CD4-positive, alpha-beta memory T cell (primary cell): ENCODE measurements at places on chromosomes 5 and 9. TPM values are rescaled to one million over a fixed set of nuclear protein-coding genes. Genes with fewer than 3 reads are reported as not detected.
A peak's percentile ranks its signal among the peaks of the same experiment; 100 is the strongest.

GRCh38 chr9:95570646-95571045 is 53.9 kb upstream of the PTCH1 start:
- peaks cover 12% of the 10 kb centered on the region for H3K27me3 ChIP-seq
- no peak overlapping the region for H3K4me3 ChIP-seq
- H3K4me1 ChIP-seq: peaks cover 7% of the 10 kb centered on the region

- H3K4me1 ChIP-seq: no peaks in the 10 kb centered on the region
- H3K27me3 ChIP-seq: no peaks in the 10 kb centered on the region
- H3K36me3 ChIP-seq: no peaks in the 10 kb centered on the region
- no peak overlapping the region for H3K4me3 ChIP-seq
- DNase-seq: no peak
Measured at GRCh38 chr5:99099691-99100090, 170.9 kb upstream of the CHD1 start.

DNA sequence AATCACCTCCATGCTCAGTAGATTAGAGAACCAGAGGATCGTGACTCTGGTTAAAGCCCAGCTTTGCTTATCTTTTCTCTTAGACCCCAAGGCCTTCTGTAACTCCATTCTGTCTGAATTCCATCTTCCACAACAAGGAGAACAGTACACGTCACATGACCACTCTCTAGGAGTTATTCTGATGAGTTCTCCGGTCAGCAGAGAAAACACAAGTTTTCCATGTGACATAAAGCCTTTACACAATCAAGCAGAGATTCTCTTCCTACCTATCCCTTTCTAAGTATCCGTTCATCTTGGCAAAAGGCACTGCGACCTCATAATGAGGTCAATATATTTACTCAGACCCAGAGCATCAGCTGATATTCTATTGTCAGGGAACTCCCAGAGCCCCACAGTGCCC is 112.3 kb downstream of the TRPM6 start:
- no peak overlapping the region for H3K27ac ChIP-seq
- no peak overlapping the region for H3K4me3 ChIP-seq
- H3K36me3 ChIP-seq: no peaks in the 10 kb centered on the region
- H3K4me1 ChIP-seq: no peaks in the 10 kb centered on the region
- no peak for DNase-seq

- H3K36me3 ChIP-seq: no peaks in the 10 kb centered on the region
- H3K4me3 ChIP-seq: no peak overlapping the region
- no peaks in the 10 kb centered on the region for H3K27me3 ChIP-seq
- H3K27ac ChIP-seq: no peak overlapping the region
Measured at GRCh38 chr5:167245868-167246267, 1045.6 kb upstream of the WWC1 start.

GRCh38 chr9:133384736-133385321 is 8.7 kb downstream of the STKLD1 start:
- no peak for DNase-seq
- no peak overlapping the region for H3K4me3 ChIP-seq
- no peaks in the 10 kb centered on the region for H3K4me1 ChIP-seq
- no peak overlapping the region for H3K27ac ChIP-seq
- no peaks in the 10 kb centered on the region for H3K36me3 ChIP-seq

DNA sequence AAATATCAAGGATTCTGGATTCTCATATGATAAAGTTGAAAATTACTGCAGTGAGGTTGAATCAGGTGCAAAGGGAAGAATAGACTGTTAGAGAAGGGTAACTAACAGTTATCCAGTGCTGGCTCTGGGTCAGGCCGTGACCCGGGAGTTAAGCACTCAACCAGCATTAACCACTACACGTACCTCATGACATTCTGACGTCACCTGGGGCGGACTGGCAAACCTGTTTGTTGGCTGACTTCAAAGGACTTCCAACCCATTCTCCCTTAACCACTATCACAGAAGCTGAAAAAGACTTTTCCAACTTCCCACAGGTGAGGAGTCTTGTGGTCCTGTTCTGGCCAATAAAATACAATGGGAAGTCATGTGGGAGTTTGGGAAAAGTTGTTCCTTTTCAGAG is 268.9 kb downstream of the ENC1 start:
- H3K27me3 ChIP-seq: no peaks in the 10 kb centered on the region
- no peaks in the 10 kb centered on the region for H3K4me1 ChIP-seq
- H3K27ac ChIP-seq: no peak overlapping the region
- no peaks in the 10 kb centered on the region for H3K36me3 ChIP-seq
- H3K4me3 ChIP-seq: no peak overlapping the region

- no peak overlapping the region for H3K27ac ChIP-seq
- no peak for DNase-seq
- no peak overlapping the region for H3K4me3 ChIP-seq
Measured at GRCh38 chr5:153594785-153595184, 104.3 kb downstream of the GRIA1 start.

DNA sequence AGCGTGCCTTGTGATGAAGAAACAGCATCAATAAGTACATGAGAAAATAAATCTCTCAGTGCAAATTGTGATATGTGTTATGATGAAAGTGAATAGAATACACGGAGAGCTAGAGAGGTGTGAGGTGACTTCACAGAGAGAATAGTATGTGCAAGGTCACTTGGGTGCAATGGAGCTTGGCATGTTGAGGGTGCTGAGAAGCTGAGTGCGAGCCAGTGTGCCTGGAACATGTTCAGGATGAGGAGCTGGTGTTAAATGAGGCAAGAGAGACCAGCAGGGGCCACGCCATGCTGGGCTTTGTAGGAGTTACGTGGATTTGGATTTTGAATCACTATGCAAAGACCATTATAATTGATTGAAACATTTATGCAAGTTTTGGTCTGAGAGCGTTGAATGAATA is 12.8 kb upstream of the RPS23 start:
- no peak overlapping the region for H3K27ac ChIP-seq
- no peaks in the 10 kb centered on the region for H3K4me1 ChIP-seq
- no peaks in the 10 kb centered on the region for H3K27me3 ChIP-seq
- H3K36me3 ChIP-seq: no peaks in the 10 kb centered on the region

- H3K4me1 ChIP-seq: no peaks in the 10 kb centered on the region
- no peak overlapping the region for H3K27ac ChIP-seq
- H3K4me3 ChIP-seq: no peak overlapping the region
Measured at GRCh38 chr5:129945028-129945427, 40.8 kb downstream of the CHSY3 start.

DNA sequence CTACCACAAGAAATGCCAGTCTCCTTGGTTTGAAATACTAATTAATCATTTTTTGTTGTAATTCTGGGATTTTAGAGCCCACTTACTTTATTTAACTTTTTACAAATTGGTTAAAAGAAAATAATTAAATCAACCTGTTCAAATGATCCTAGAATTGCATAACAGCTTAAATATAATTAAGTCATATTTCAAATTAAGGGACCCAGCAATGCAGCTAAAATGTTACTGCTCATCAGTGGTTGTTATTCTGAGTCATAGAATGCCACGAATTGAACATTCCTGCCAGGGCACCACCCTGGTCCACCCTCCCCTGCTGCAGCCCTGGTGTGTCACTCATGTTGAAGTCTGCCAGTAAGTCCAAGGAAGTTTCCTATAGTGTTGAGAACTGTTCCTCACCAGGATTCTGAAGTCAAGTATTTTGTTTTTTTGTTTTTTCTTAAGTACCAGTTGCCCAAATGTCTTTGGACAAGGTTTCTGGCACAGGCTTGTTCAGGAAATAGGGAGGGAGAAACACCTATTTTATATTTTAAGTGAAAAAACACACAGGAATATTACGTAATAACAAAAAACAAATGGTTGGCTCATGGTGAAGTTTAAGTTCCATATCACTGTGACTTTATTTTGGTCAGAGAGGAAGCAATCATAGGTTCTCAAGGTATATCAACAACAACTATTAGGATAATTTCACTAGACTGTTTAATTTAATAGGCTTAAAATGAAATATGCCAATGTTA is 4.3 kb upstream of the ITGA1 start:
- H3K4me1 ChIP-seq: peaks cover 11% of the 10 kb centered on the region
- no peaks in the 10 kb centered on the region for H3K36me3 ChIP-seq
- no peaks in the 10 kb centered on the region for H3K27me3 ChIP-seq

GRCh38 chr5:128857076-128857677 is 108.1 kb upstream of the SLC27A6 start:
- H3K4me3 ChIP-seq: no peak overlapping the region
- no peaks in the 10 kb centered on the region for H3K4me1 ChIP-seq
- H3K36me3 ChIP-seq: no peaks in the 10 kb centered on the region
- H3K27ac ChIP-seq: no peak overlapping the region
- DNase-seq: no peak

DNA sequence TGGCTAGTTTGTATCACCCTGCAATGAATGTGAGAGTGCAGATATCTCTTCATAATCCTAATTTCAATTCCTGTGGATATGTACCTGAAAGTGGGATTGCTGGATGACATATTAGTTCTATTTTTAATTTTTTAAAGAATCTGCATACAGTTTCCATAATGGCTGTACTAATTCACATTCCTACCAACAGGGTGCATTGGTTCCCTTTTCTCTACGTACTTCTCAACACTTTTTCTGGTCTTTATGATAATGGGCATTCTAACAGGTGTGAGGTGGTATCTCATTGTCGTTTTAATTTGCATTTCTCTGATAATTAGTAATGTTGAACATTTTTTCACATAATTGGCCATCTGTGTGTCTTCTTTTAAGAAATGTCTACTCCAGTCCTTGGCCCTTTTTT is 927.5 kb downstream of the DTWD2 start:
- no peaks in the 10 kb centered on the region for H3K27me3 ChIP-seq
- no peak overlapping the region for H3K27ac ChIP-seq
- no peaks in the 10 kb centered on the region for H3K4me1 ChIP-seq
- H3K36me3 ChIP-seq: no peaks in the 10 kb centered on the region
- no peak overlapping the region for H3K4me3 ChIP-seq

DNA sequence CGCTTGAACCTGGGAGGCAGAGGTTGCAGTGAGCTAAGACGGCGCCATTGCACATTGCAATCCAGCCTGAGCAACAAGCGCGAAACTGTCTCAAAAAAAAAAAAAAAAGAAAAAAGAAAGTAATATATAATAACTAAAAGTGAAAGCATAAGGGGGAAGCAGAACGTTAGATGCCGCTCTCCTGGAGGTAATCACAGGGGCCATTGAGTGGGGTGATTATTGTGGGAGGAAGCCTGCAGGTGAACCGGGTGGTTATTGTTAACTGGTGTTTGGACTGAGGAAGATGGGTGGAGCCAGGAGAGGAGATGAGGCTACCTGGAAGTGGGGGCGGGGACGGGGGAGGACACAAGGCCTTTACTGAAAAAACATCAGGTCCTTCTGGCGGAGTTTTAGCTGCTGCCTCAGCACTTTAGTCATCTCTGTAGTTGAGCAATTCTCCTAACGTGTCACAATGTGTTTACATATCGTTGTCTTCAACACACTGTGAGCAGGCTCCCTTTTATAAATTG is 5.3 kb upstream of the TJP2 start:
- peak overlapping the region; percentile 22 for H3K27ac ChIP-seq
- no peak overlapping the region for H3K4me3 ChIP-seq
- peak; percentile 32 for DNase-seq
- H3K36me3 ChIP-seq: no peaks in the 10 kb centered on the region

DNA sequence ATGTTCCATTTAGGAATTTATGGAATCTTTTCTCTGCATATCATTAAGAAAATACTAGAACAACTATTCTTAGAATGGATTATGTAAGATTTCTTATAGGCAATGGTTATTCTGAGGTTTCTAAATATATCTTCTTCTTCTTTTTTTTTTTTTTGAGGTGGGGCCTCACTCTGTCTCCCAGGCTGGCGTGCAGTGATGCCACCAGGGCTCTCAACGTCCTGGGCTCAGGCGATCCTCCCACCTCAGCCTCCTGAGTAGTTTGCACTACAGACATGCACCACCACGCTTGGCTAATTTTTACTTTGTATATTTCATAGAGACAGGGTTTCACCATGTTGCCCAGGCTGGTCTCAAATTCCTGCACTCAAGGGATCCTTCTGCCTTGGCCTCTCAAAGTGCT is 137.2 kb downstream of the SREK1 start:
- H3K27me3 ChIP-seq: no peaks in the 10 kb centered on the region
- H3K4me3 ChIP-seq: no peak overlapping the region
- H3K27ac ChIP-seq: no peak overlapping the region
- H3K36me3 ChIP-seq: no peaks in the 10 kb centered on the region
- no peaks in the 10 kb centered on the region for H3K4me1 ChIP-seq

GRCh38 chr5:115317736-115318135 is 21.3 kb upstream of the CCDC112 start:
- no peaks in the 10 kb centered on the region for H3K27me3 ChIP-seq
- no peak overlapping the region for H3K4me3 ChIP-seq
- DNase-seq: no peak
- H3K27ac ChIP-seq: no peak overlapping the region

DNA sequence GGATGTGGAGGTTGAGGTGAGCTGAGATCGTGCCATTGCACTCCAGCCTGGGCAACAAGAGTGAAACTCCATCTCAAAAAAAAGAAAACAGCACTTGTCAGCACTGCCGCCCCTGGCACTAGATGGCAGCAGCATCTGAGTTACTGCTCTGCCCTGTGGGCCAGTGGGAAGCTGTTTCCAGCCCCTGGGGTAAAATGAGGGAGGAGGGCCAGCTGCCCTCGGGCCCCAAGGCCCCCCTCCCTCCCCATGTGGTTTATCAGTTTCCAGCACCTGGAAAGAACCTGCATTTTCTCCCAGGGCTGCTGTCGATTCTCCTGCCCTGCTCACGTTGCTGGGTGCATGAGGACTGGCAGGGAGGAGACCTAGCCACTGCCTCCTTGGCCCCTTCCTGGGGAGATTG is 13.2 kb upstream of the CEL start:
- H3K27ac ChIP-seq: no peak overlapping the region
- peak; percentile 29 for DNase-seq
- H3K4me3 ChIP-seq: no peak overlapping the region
- no peaks in the 10 kb centered on the region for H3K27me3 ChIP-seq

GRCh38 chr9:105328872-105329718 is 84.6 kb downstream of the SLC44A1 start:
- no peak for DNase-seq
- H3K4me3 ChIP-seq: no peak overlapping the region
- H3K27me3 ChIP-seq: no peaks in the 10 kb centered on the region
- no peaks in the 10 kb centered on the region for H3K36me3 ChIP-seq

Gene CNTNAP3B
- total RNA-seq: not detected

Gene PCDHA3
- not detected for total RNA-seq

Gene OMD
- not detected for total RNA-seq

Gene ADGRV1
- 0.09 TPM for total RNA-seq

Gene CCL27
- total RNA-seq: not detected

Gene PCDHGA12
- 0.11 TPM for total RNA-seq

Gene MSX2
- total RNA-seq: not detected

Gene SPATA31E1
- not detected for total RNA-seq

Gene SVEP1
- total RNA-seq: not detected

Gene SPINK6
- total RNA-seq: not detected

Gene CNTFR
- not detected for total RNA-seq

Gene C9orf152
- not detected for total RNA-seq

Gene STOM
- 82.8 TPM for total RNA-seq

Gene MAPK9
- 39.1 TPM for total RNA-seq

Gene BICD2
- total RNA-seq: 34.2 TPM
